NCI-H1417 (cell line): ENCODE measurements at places on chromosomes 12 and 14.

GRCh38 chr14:50006141-50006540 is 110.2 kb downstream of the VCPKMT start:
- DNase-seq: no peak

DNA sequence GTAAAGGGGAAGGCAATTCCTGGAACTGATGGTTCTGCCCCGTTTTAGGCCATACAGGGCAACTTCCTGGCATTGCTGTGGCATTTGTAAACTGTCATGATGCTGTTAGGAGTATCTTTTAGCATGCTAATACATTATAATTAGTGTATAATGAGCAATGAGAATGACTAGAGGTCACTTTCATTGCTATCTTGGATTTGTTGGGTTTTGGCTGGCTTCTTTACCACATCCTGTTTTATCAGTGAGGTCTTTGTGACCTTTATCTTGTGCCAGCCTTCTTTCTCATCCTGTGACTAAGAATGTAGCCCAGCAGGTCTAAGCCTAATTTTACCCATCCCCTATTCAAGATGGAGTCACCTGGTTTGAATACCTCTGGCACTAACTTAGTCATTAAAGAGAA is 51.2 kb downstream of the TESPA1 start:
- no peak for DNase-seq

GRCh38 chr14:51868405-51868804 is 8.0 kb downstream of the GNG2 start:
- DNase-seq: no peak

- no peak for DNase-seq
These were observed 3.9 kb downstream of the DTX1 start for GRCh38 chr12:113060336-113060960.

DNA sequence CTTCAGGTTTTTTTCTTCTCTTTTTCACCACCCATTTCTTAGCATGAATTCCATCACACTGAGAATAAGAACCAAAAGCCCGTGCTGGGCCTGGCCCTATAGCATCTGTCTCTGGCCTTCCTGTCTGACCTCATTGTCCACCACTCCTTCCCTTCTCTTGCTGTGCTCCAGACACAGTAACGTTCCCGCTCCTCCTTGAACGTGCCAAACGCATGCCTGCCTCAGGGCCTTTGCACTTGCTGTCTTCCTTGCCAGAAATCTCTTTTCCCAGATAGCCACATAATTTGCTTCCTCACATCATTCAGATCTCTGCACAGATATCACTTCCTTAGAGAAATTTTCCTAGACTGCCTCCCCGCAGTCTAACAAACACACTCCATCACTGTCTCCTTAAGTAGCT is 119.6 kb upstream of the CPSF6 start:
- no peak for DNase-seq

DNA sequence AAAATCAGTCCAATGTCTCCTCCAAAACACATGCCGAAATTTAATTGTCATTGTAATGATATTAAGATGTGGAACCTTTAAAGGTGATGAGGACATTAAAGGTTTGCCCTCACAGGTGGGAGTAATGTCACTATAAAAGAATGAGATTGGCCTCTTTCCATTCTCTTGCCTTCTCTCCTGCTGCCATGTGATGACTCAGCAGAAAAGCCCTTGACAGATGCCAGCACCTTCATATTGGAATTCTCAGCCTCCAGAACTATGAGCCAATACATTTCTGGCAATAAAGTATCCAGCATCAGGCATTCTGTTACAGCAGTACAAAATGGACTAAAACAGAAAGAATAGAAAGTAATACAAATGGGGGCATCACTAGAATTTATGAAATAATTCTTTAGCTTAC is 609.7 kb downstream of the SLC16A7 start:
- DNase-seq: no peak

- no peak for DNase-seq
These were observed 672.4 kb upstream of the FLRT2 start for GRCh38 chr14:84857571-84857970.
